ENCODE measurements at places on chromosomes 5 and 9. TPM values are rescaled to one million over a fixed set of nuclear protein-coding genes. Genes with fewer than 3 reads are reported as not detected.

The GABRA6 gene
- total RNA-seq = not detected

The PHPT1 gene
- 74.4 TPM for total RNA-seq

The SLC1A3 gene
- total RNA-seq = 14.7 TPM

The GABRA1 gene
- total RNA-seq = not detected

The TAF1L gene
- not detected for total RNA-seq

The LIFR gene
- total RNA-seq = 6.9 TPM

The RPL12 gene
- 1,546 TPM for total RNA-seq

The PCDHB16 gene
- 0.48 TPM for total RNA-seq

The RIMOC1 gene
- 23.7 TPM for total RNA-seq
